ENCODE measurements at places on chromosomes 6 and 20. TPM values are rescaled to one million over a fixed set of nuclear protein-coding genes. Genes with fewer than 3 reads are reported as not detected.

The OXT gene
- total RNA-seq, result not detected

The HLA-DQB1 gene
- 6.9 TPM for total RNA-seq

The F13A1 gene
- not detected for total RNA-seq

- DNase-seq, result no peak
Observed at GRCh38 chr6:110158479-110158878, 21.0 kb downstream of the WASF1 start.

DNA sequence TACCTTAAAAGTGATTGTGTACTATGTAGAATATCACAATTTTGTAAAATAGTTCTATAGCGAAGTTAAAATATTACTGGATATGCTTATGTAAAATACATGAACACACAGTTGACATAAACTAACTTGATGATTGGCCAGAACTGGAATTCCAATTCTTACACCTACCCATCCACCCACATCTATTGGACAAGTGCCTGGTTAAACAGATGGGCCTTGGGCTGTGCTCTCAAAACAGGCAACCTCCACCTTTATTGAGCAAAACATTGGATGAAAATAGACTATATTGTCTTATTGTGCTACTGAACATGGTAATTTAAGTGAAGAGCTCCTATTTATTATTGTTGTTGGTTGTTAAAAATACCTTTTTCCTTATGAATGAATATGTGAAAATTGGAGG, 154.0 kb upstream of the FLRT3 start:
- DNase-seq, result no peak

The ISM1 gene
- 0.77 TPM for total RNA-seq

GRCh38 chr20:63253438-63254231, 628 bp downstream of the NKAIN4 start:
- no peak for DNase-seq

- no peak for DNase-seq
Observed at GRCh38 chr20:62308102-62308822, 5.5 kb downstream of the ADRM1 start.

- peak; percentile 74 for DNase-seq
Observed at GRCh38 chr20:39049684-39050554, 87.8 kb downstream of the DHX35 start.

GRCh38 chr6:148830614-148831013, 83.8 kb downstream of the UST start:
- DNase-seq, result no peak

- no peak for DNase-seq
Observed at GRCh38 chr6:158039178-158039557, 57.5 kb downstream of the SYNJ2 start.

The ENPP4 gene
- total RNA-seq, result 7.3 TPM

GRCh38 chr6:5763871-5764270, 242.9 kb downstream of the NRN1 start:
- DNase-seq, result no peak

DNA sequence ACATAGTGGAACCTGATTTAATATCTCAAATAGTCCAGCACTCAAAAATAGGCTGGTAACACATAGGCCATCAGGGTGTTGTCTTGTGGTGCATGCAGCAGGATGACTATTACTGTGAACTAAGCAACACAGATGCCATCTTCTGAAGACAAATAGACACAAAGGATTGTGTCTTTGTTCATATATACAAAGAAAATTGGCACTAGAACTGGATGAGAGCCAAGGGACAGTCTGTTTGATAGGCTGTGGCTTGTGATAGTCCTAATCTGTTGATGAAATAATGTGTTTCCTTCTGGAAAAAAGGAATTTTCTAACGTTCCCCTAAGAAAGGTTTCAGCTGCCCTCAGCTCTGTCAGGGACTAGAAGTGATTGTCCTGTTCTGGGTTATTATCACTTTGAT, 129.8 kb downstream of the TPBG start:
- DNase-seq, result no peak

The OSER1 gene
- total RNA-seq, result 20.9 TPM
